ENCODE measurements at places on chromosomes 1 and 21. TPM values are rescaled to one million over a fixed set of nuclear protein-coding genes. Genes with fewer than 3 reads are reported as not detected.

DNA sequence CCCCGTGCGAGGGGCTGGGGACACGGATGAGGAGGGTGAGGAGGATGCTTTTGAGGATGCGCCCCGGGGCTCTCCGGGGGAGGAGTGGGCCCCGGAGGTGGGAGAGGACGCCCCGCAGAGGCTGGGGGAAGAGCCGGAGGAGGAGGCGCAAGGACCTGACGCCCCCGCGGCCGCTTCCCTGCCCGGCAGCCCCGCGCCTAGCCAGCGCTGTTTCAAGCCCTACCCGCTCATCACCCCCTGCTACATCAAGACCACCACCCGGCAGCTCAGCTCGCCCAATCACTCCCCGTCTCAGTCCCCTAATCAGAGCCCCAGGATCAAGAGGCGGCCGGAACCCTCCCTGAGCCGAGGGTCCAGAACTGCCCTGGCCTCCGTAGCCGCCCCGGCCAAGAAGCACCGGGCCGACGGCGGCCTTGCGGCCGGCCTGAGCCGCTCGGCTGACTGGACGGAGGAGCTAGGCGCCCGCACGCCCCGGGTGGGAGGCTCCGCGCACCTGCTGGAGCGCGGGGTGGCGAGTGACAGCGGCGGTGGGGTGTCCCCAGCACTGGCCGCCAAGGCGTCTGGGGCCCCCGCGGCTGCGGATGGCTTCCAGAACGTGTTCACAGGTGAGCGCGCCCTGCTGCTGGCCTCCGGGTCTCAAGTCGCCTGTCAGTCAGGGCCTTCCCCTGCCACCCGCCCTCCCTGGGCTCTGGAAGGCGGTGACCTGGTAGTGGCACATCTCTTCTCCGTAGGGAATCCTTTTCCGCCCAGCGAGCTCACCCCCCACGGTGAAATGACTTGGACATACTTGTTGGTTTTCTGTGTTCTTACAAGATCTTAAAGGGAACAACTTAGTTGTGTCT is 1.7 kb downstream of the FMN2 start:
- DNase-seq: no peak
- H3K27me3 ChIP-seq: peaks cover 33% of the 10 kb centered on the region
- H3K27ac ChIP-seq: no peak overlapping the region
- peaks cover 4% of the 10 kb centered on the region for H3K4me1 ChIP-seq

DNA sequence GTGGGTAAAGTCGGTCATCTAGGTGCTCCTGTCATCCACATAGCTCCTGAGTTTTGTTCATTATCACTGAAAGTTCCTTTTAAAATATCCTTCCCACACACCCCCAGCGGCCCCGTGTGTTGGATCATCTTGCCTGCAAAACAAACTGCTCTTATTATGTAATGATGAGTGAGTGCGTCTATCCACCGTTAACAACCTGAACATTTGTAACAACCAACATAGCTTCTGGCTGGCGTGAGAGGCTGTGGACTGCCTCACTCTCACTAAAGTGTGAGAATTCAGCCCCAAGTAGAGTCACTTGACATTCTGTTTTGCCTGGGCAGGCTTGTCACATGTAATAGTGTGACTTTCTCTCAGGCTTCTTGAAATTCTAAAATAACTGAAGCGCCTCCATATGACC is 14.5 kb upstream of the KCNA2 start:
- peak overlapping the region; percentile 82 for H3K4me3 ChIP-seq
- H3K4me1 ChIP-seq: peaks cover 48% of the 10 kb centered on the region
- DNase-seq: no peak
- no peaks in the 10 kb centered on the region for H3K27me3 ChIP-seq

The CYP4Z1 gene
- total RNA-seq: not detected

GRCh38 chr1:27357281-27358037 is 9.3 kb downstream of the MAP3K6 start:
- H3K4me3 ChIP-seq: peak overlapping the region; percentile 78
- H3K27me3 ChIP-seq: peaks cover 9% of the 10 kb centered on the region
- H3K27ac ChIP-seq: peak overlapping the region; percentile 97

- H3K4me1 ChIP-seq: peaks cover 79% of the 10 kb centered on the region
- H3K27me3 ChIP-seq: no peaks in the 10 kb centered on the region
- H3K36me3 ChIP-seq: peaks cover 66% of the 10 kb centered on the region
- peak overlapping the region; percentile 49 for H3K27ac ChIP-seq
- no peak for DNase-seq
These were observed 22.9 kb upstream of the VPS13D start for GRCh38 chr1:12206792-12207424.

DNA sequence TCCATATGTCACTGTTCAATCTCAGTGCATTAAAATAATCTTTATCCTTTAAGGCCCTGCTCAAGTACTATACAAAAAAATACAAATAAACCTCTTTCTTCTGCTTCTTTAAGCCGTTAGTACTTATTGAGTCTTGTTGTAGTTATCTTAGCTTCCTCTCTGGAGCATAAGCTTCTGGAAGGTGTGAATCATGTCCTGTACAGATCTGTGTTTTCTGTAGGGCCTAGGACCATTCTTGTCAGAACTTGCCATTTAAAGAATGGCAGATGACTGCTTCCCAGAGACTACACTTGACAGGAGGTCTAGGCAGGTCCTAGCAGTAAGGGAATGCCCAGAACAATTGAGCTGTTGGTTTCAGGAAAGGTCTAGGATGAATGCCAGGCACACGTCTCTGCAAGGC is 12.9 kb downstream of the NEK7 start:
- peaks cover 88% of the 10 kb centered on the region for H3K4me1 ChIP-seq
- peaks cover 8% of the 10 kb centered on the region for H3K36me3 ChIP-seq
- H3K27ac ChIP-seq: peak overlapping the region; percentile 66
- no peak for DNase-seq
- no peaks in the 10 kb centered on the region for H3K27me3 ChIP-seq

DNA sequence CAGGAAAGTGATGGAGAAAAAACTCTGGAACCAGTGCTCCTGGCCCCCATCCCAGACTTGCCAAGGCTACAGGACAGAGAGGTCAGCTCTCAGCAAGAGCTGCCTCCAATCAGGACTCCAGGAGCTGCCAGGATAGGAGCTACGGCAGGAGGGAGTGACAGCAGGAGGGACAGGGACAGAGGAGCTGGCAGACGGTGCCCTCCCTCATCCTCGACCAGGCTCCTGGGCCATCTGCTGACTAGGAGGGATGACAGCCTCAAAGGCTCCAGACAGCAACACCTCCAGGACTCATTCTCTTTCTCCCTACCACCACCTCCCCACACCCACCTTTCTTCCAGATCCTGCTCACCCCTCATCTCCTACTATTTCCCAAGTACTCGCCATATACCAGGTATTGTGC is 22.7 kb downstream of the DLGAP3 start:
- H3K4me1 ChIP-seq: no peaks in the 10 kb centered on the region
- no peak overlapping the region for H3K4me3 ChIP-seq
- DNase-seq: no peak
- H3K27ac ChIP-seq: no peak overlapping the region
- H3K27me3 ChIP-seq: peaks cover 3% of the 10 kb centered on the region

DNA sequence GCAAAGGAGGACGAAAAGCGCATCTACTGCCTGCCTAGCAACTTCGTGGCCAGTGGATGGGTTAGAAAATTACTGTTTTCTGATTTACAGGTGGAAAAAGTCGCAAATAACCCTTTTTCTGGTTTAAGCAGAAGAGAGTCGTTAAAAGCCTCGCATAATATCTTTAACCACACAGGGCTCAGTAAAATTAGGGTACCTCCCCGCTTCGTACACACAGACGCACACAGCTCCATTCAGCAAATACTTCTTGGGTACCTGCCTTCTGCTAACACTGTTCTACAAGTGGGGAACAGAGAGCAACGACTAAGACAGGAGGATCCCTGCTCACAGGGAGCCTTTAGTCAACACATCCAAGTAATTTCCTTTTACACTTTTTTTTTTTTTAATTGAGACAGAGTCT is 704 bp downstream of the ALG6 start:
- peaks cover 28% of the 10 kb centered on the region for H3K36me3 ChIP-seq
- peak overlapping the region; percentile 87 for H3K27ac ChIP-seq
- H3K27me3 ChIP-seq: peaks cover 6% of the 10 kb centered on the region
- peak overlapping the region; percentile 96 for H3K4me3 ChIP-seq

Measured in activated CD8-positive, alpha-beta T cell treated with anti-CD3 and anti-CD28 coated beads, Interleukin-2, amount 10 ng/mL, durations not matched to agents 7 days and 5 days (primary cell).